ENCODE measurements at places on chromosomes 7 and 10.

- DNase-seq, result no peak
These were observed 19.0 kb downstream of the RBM48 start for GRCh38 chr7:92547579-92547978.

DNA sequence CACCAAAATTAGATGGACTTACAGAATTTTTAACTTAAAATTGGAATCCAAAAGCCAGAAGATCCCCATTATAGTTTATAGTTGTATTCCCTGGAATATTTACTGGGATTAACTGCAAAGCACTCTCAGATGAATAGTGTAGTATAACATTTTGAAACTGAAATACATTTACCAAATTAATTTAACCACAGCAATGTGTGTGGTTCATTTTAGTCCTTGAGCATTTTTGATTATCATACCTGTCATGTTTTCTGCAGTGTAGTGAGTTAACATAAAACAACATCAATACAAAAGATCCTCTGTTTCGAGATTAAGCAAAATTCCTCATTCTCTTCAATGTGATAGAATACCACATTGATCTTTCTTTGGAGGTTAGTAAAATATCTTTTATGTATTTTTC, 3.7 kb downstream of the VIM start:
- DNase-seq, result no peak

- DNase-seq, result no peak
These were observed 132.3 kb upstream of the C7orf33 start for GRCh38 chr7:148458263-148458662.

DNA sequence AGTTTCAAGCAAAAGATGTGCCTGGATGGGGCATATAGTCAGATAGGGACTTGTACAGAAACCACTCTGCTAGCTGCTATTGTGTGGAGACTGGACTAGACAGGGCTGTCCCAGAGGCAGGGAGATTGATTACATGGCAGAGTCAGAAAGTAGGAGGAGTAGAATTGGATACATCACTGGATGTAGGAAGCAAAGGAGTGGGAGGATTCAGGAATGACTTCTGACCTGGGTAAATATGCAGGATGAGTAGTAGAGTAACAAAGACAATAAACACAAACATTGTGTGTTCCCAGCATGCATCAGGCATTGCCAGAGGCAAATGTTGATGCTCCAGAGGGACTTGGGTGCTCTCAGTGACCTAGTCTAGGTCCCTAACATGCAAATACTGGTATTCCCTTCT, 30.9 kb upstream of the MAT1A start:
- DNase-seq, result no peak

GRCh38 chr10:3902809-3903410, 117.9 kb upstream of the KLF6 start:
- DNase-seq, result no peak

- no peak for DNase-seq
These were observed 566.9 kb downstream of the DNAJB6 start for GRCh38 chr7:157903710-157904109.

DNA sequence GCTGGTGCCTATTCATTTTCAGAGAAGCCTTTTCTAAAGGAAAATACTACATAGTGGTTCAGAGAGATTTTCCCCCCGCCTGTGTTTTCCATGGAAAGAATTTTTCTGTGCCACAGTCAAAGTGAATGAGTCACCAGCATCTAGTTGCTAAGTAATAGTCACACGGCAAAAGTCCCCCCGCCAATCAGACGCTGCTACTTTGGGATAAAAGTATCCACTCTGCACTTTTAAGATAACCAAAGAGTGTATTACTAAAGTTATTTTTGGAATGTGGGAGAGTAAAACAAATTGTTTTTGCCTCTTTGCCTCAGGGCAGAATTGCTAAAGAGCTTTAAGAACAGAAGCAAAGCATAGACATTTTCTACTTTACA, 23.5 kb downstream of the ABLIM1 start:
- no peak for DNase-seq

GRCh38 chr7:142948603-142949002, 9.3 kb downstream of the LLCFC1 start:
- no peak for DNase-seq

DNA sequence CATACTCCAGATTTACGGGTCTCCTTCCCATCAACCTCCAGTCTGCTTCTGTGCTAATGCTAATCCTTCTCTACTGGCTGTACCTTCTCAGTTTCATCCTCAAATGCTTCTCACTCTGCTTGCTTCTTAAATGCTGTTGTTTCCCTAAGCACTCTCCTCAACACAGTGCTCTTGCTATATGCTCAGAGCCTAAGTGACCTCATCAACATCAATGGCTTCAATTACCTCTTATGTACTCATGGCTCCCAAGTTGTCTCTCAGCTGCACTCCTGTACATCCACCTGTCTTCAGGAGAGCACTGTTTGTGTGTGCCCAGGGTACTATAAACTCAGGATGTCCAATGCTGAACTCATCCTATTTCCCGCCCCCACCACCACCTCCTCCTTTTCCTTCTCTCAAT, 22.5 kb downstream of the ELAPOR2 start:
- no peak for DNase-seq

DNA sequence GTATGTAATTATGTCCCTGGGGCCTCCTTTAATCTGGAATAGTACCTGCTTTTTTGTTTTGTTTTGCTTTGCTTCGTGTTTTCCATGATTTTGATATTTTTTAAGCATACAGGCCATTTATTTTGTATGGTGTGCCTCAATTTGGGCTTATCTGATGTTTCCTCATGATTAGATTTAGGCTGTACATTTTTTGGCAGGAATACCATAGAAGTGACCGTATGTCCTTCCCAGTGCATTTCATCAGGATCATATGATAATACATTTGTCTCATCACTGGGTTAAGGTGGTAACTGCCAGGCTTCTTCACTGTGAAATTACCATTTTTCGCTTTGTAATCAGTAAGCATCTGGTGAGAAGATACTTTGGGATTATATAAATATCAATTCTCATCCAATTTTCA, 117.8 kb upstream of the SAMD8 start:
- DNase-seq, result no peak

DNA sequence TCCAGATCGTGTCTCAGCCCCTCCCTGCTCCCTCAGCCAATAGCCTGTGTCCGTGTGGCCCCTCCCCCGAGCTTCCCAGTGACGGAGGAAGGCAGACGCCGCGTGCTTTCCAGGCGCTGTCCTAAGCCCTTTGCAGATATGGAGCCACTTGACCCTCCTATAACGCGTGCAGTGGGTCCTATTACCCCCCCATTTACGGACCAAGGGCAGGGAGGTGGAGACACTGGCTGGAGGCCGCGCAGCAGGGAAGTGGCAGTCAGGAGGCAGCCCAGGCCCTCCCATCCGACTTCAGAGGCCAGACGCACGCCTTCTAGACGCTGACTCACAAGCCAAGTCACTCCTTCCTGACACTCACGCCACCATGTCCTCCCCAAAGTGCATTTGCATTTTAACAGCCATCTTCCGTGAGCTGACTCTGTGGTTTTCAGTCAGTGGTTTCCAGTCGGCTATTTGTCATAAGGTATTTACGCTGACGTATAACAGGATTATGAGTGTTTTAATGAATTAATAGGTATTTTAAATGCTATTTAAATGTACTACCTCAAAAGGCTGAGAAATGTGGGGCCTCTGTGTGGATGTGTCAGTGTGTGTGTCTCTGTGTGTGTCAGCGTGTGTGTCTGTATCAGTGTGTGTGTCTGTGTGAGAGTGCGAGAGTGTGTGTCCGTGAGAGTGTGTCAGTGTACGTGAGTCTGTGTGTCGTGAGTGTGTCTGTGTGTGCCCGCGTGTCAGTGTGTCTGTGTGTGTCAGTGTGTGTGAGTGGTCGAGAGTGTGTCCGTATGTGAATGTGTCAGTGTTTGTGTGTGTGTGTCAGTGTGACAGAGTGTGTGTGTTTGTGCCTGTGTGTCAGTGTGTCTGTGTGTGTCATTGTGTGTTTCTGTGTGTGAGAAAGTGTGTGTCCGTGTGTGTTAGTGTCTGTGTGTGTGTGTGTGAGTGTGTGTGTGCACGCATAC, 92.0 kb upstream of the INSIG1 start:
- peak; percentile 79 for DNase-seq

- no peak for DNase-seq
These were observed 78.8 kb upstream of the FAM180A start for GRCh38 chr7:135827391-135827790.

DNA sequence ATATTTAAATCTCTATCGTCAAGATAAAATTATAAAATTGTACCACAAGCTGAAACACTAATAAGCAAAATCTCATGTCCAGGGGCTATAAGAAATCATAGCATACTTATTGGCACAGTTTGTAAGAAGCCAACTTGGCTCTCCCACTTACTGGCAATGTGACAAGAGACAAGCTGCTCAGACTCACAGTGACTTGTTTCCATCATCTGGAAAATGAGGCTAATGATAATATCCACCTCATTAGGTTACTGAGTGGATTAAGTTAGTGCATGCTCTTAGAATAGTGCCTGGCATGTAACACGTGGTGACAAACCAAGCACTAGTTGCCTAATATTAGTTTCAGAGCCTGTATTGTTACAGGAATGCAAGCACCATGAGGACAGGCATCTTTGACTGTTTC, 234.4 kb downstream of the GLI3 start:
- DNase-seq, result no peak

- DNase-seq, result no peak
These were observed 26.9 kb upstream of the MKLN1 start for GRCh38 chr7:131300572-131301466.

DNA sequence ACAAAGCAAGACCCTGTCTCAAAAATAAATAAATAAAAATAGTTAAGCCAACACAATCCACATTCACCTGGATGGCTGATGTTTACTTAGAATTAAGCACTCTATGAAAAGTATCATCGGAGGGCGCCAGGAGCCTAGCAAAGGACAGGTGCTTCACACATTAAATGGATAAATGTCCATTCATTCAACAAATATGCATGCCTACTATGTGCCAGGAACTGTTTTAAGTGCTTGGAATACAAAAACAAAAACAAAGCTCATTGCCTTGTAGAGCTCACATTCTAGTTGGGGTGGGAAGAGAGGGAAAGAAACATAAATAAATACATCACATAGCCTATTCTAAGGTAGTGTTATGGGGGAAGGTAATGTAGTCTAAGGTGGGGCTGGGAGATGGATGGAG, 4.1 kb downstream of the BAIAP2L1 start:
- DNase-seq, result no peak

- no peak for DNase-seq
These were observed 136.2 kb upstream of the ANKRD30A start for GRCh38 chr10:36989233-36989632.

GRCh38 chr10:12668634-12669033, 319.3 kb downstream of the CAMK1D start:
- no peak for DNase-seq

DNA sequence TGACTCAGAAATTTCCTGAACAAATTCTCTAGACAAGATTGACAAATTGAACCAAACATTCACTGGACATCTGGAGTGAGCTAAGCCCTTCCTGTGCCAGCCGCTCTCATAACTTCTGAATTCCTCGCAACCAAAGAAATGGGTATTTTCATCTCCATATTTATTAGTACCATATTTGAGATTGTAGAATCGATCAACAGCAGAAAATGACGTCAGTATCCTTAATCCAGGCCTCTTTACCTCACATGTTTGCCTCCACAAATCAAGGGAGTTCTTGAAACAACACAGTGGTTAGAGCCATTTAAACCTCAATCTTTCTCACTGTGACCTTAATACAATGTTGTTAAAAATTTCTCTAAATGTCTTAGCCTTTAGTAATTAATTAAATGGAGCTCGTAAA, 735.6 kb upstream of the SORCS1 start:
- DNase-seq, result no peak

DNA sequence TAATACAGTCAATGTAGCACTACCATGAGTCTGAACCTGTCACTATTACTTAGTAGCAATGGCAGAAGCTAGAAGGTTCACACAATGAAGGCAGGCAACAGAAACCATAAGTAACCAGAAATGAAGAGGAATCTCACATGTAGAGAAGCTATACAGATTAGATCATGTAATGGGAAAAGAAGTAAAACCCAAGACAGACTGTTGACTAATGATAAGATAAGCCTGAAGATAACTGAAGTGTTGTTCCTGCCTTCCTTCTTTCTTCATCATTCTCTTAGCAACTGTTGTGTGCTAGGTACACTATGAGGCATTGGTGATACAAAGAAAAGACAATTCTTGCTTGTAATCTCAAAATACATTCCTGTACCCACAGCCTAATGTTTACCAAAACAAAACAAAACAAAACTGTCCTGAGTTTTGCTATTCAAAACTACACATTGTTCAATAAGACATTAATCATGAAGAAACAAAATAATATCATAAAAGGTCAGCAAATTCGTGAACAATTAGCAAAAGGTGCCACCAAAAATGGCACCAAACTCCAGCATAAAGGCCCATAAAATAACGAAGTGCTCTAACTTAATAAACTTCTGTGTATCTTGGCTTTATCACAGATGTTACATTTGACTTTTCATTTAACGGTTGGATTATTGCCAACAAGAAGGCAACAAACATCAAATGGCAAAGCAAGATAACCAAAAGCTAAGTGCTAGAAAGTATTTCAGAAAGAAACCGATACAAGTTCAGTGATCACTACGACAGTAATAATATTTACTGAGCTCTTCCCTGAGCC, 27.1 kb downstream of the ZNF800 start:
- DNase-seq, result no peak

GRCh38 chr10:71763352-71764127, 9.8 kb downstream of the VSIR start:
- no peak for DNase-seq

- no peak for DNase-seq
These were observed 96.7 kb downstream of the ZRANB1 start for GRCh38 chr10:125038637-125039036.
